ENCODE measurements at places on chromosomes 13 and 19.

DNA sequence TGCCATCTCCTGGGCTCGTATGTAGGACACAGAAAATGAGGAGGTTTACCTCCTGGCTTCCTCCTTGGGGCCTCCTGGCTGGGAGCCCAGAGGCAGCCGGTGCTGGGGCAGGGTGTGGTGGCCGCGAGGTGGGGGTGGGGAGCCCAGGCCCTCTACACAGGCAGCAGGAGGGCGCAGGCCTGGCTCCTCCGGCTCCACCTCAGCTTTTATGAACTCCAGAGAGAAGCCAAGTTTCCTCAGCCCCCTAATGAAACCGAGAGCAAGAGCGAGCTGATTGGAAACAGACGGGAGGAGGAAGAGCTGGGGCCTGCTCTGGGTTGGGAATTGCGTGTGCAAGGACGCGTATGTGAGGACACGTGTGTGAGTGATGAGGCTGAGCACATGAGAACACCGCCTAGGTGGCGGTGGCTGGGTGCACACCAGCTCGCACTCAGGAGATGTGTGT, 23.1 kb downstream of the LYL1 start:
- DNase-seq = no peak

GRCh38 chr13:46387064-46387851, at the start of gene RUBCNL:
RUBCNL (minus strand) TSS chr13:46387252; CDS start chr13:46372475, 14,777 bp downstream.
- DNase-seq = peak; percentile 56

- no peak for DNase-seq
These were observed 1.3 kb downstream of the LSR start for GRCh38 chr19:35249848-35250711.

GRCh38 chr19:1884291-1884718, 991 bp downstream of the ABHD17A start:
- peak; percentile 44 for DNase-seq

- no peak for DNase-seq
These were observed 31.9 kb downstream of the ATP4B start for GRCh38 chr13:113625965-113626721.

GRCh38 chr19:15469513-15470297, 5.4 kb upstream of the RASAL3 start:
- no peak for DNase-seq

DNA sequence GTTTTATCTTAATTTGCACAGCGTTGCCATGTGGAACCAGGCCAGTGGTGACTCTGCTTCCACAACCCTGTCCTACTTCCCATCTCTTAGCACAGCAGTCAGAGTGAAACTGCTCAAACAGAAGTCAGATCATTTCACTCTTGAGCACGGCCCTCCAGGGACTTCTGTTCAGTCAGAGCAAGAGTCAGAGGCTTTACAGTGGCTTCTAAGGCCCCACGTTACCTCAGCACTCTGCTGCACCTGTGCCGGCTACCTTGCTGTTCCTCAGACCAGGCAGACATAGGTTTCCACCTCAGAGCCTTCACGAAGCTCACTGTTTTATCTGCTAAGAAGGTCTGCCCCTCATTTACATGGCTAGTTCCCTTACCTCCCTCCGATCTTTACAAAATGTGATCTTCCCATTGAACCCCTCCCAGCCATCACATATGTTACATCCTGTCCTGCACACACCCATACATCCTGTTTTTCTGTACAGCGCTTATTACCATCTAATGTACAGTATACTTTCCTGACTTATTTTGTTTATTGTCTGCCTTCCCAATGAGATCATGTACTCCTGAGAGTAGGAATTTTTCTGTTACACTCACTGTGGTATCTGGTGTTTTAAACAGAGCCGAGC, 41.6 kb downstream of the TM9SF2 start:
- peak; percentile 69 for DNase-seq

DNA sequence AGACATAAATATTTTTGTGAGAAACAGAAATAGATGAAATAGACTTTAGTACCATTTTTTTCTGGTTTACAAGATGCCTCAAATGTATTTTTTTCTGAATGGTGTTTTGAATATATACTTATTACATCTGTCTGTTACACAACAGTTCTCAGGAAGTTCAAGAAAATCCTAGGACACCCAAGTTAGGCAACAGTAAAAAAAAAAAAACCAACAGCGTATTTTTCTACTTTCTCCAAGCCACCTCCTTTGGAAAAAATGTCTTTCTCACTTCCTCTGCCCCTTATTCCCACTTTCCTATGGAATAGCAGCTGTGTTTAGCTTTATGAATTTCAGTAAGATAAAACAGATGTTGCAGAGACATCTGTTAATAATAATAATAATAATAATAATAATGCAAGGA, 489.6 kb upstream of the KLF12 start:
- DNase-seq = no peak

- no peak for DNase-seq
These were observed 112.0 kb downstream of the TBC1D4 start for GRCh38 chr13:75369981-75370380.

DNA sequence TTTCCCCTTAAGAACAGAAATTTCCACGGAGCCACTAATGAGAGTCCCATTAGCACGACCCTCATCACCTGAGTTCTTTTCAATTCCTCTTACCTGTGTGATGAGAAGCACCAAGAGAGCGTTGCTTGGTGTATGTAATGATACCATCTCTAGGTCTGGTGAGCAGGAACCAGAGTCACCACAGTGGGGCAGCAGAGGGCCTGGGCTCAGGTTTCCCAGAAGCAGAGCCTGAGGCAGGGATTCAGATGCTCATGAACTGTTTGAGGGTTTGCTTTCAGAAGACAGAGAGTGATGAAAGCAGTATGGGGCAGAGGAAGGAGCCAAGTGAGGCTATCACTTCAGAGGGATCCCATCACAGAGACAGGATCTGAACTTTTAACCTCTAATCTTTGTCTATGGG, 3.1 kb upstream of the PTPRH start:
- peak; percentile 62 for DNase-seq

- DNase-seq = no peak
These were observed 33.1 kb downstream of the PCDH8 start for GRCh38 chr13:52815330-52815729.

GRCh38 chr13:39490136-39490535, 112.9 kb downstream of the LHFPL6 start:
- no peak for DNase-seq

GRCh38 chr13:99000137-99000536, 22.3 kb upstream of the DOCK9 start:
- no peak for DNase-seq

- no peak for DNase-seq
These were observed 78.9 kb downstream of the ANKRD10 start for GRCh38 chr13:110835721-110836604.

GRCh38 chr13:86567119-86567518, 767.9 kb upstream of the SLITRK6 start:
- no peak for DNase-seq

DNA sequence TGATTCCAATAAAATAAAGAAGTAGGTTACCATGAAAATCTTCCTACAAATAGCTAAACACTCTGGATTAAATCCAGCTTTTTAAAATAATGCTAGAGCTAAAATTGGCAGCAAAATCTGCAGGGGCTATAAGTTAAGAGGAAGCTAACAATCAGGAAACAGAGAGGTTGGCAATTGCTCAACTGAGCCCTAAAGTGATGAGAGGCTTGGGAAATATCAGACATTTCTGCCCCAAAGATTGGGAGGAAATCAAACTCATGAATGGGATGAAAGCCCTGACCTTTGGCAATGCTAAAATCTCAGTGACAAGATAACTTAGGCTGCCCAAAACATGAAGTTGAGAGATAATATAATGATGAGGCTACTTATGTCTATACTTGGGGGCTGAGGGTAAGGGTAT, 1437.9 kb downstream of the EFNB2 start:
- no peak for DNase-seq

- peak; percentile 60 for DNase-seq
These were observed 5.0 kb downstream of the KLK4 start for GRCh38 chr19:50906217-50906616.

GRCh38 chr19:8608941-8609278, 1.6 kb downstream of the ADAMTS10 start:
- DNase-seq = no peak

DNA sequence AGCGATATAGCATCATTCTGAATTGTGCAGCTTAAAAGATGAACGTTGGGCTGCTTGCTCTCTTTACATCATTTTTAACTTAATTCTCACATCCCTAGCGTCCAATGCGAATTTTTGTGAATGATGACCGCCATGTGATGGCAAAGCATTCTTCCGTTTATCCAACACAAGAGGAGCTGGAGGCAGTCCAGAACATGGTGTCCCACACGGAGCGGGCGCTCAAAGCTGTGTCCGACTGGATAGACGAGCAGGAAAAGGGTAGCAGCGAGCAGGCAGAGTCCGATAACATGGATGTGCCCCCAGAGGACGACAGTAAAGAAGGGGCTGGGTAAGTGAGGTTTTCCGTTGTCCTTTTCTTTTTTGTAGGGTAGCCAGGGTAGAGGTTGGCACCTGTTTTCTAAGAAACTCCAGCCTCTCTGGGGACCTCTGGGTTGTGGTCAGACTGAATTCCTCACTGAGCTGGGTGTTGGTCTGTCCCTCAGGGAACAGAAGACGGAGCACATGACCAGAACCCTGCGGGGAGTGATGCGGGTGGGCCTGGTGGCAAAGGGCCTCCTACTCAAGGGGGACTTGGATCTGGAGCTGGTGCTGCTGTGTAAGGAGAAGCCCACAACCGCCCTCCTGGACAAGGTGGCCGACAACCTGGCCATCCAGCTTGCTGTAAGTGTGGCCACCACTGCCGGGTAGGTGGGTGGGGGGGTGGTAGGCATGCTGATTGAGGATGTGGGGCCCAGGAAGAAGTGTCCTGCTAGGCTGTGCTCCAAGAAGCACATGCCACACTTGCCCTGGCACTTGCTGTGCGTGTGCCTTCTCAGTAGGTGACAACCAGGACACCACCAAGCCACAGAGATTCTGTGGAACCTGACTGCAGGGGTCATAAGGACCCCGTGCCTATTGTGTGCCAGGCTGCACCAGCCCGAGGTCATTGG, 17.0 kb downstream of the ILF3 start:
- no peak for DNase-seq

DNA sequence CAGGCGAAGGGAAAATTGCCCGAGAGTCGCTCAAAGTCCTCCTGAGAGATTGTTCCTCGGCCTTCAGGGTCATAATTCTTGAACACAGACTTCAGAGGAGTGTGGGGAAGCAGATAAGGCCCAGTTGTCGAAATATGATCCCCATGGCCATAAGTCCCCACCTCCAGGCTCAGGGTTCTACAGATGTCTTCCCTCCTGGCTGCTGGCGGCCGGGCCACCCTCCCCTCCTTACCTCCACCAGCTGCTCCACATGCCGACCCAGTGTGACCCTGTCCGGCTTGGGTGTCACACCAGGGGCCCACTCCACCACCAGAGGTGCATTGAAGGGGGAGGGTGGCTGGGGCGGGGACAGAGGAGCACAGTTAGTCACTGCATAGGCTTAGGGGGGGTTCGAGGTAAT, 10.1 kb downstream of the FAM98C start:
- DNase-seq = no peak

GRCh38 chr19:1268226-1269064, 687 bp upstream of the CIRBP start:
- no peak for DNase-seq

GRCh38 chr19:50358483-50359327, 6.7 kb downstream of the NAPSA start:
- peak; percentile 74 for DNase-seq

- DNase-seq = no peak
These were observed 6.7 kb downstream of the COL4A1 start for GRCh38 chr13:110300090-110300815.

GRCh38 chr13:92512852-92513251, 713.8 kb upstream of the GPC6 start:
- no peak for DNase-seq

All from activated CD4-positive, alpha-beta T cell treated with anti-CD3 and anti-CD28 coated beads, Interleukin-2, amount 50 U/mL, for 48 hours (primary cell).